ELR (cell line): ENCODE measurements at places on chromosomes 16 and 17.
A peak's percentile ranks its signal among the peaks of the same experiment; 100 is the strongest.

- DNase-seq: no peak
Measured at GRCh38 chr16:74268372-74268782, 28.2 kb upstream of the PSMD7 start.

GRCh38 chr16:23384878-23385277, 68.1 kb downstream of the COG7 start:
- DNase-seq: no peak

GRCh38 chr17:35804658-35805192, 4.6 kb upstream of the TAF15 start:
- peak; percentile 94 for DNase-seq

DNA sequence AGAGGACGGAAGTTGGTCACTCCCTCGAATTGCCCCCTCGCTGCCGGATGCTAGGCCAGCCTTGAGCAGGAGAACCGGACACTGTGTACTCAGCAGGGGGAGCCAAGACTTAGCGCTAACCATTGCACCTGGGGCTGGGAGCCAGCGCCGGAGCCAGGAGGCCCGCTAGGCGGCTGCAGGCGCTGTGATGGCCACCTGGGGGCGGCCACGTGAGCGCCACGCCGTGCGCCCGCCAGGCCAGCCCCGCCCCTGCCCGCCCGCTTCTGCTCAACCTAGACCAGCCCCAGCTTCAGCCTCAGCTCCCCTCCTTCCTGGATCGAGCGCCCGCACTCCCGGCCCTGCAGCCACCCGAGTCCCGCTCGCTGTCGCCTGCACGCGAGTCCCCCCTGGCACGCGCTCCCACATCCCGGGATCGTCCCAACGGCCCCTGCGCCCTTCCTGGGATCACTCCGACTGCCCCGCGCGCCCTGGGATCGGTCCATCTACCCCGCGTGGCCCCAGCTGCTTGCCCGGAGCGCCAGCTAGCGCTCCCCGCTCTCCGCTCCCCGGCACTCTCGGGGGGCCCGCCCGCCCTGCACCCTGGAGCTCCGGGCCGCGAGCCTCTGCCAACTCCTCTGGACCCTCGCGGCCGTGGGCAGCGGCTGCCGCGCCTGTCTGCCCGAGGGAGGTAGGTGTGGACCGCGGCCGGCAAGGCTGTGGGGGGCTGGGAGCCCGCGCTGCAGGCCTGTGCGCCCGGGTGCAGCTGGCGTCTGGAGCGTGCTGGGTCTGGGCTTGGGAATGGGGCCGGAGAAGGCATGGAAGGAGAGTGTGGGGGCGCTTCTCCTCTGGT, at the start of gene EEF2K:
EEF2K (plus strand) TSS at position 266 of the 829 bp plus-strand sequence. CDS start 19,452 bp downstream, outside the sequence.
- DNase-seq: peak; percentile 96

DNA sequence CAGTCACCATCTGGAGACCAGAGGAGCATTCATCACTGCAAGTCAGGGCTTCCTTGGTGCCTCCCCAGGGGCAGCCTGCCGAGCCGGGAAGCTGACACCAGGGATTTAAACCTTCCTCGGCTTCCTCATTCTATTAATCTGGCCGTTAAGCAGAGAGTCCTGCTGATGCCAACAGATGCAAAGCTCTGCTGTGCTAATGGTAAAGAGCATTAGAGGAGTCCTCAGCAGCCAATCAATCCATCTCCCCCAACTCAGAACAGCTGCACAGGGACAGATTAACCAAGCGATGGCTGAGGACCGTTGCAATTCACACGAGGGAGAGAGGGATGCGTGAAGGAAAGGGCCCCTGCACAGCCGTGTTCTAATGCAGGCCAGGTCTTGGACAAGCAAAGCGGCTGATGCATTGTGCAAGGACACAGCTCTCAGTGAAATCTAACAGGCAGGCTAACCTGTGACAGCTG, 116.6 kb downstream of the XYLT1 start:
- DNase-seq: no peak
